ENCODE measurements at places on chromosomes 3 and 15.
A peak's percentile ranks its signal among the peaks of the same experiment; 100 is the strongest.

GRCh38 chr15:89514186-89514585, 17.8 kb upstream of the RHCG start:
- DNase-seq, result no peak

DNA sequence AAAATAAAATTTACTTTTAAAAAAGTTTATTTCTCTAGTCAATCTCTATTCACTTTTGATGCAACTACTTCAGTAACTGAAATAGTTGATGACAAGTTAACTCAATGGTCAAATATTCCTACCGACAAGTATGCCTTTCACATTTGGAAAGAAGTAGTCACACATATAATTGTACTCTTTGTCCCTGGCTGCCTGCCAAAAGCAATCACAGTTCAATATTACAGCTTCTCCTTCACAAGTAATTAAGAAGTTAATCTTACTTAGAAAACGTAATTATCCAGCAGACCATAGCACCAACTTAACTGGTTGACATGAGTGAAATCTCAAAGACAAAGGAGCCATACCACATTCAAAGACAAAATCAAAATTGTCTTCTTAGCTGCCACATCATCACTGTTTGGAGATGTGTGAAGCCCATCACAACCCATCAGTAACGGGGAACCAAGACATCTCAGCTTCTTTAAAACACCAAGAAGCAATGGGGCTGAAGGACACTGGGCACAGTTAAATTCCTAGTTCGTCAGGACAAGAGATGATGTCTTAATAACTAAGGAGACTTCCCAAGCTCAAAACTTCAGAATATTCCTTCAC, 86.1 kb downstream of the PLCH1 start:
- no peak for DNase-seq

DNA sequence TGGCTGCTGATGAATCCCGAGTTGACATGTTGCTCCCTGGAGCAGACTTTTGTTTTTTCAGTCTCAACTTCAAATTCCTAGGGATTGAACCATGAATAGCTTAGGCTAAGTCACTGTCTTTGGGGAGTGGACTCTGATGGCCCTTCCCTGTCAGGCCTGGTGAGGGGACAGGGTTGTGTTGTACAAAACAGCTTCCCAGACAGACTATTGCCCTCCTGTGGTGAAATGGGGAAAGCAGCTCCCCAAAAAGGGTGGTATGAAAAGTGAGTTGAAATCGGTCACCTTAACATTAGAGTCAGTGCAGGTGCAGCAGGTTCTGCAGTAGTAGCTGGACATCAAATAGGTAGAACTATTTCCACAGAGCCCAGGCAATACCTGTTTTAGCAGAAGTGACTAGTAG, 775.6 kb downstream of the ROBO2 start:
- peak; percentile 27 for DNase-seq

DNA sequence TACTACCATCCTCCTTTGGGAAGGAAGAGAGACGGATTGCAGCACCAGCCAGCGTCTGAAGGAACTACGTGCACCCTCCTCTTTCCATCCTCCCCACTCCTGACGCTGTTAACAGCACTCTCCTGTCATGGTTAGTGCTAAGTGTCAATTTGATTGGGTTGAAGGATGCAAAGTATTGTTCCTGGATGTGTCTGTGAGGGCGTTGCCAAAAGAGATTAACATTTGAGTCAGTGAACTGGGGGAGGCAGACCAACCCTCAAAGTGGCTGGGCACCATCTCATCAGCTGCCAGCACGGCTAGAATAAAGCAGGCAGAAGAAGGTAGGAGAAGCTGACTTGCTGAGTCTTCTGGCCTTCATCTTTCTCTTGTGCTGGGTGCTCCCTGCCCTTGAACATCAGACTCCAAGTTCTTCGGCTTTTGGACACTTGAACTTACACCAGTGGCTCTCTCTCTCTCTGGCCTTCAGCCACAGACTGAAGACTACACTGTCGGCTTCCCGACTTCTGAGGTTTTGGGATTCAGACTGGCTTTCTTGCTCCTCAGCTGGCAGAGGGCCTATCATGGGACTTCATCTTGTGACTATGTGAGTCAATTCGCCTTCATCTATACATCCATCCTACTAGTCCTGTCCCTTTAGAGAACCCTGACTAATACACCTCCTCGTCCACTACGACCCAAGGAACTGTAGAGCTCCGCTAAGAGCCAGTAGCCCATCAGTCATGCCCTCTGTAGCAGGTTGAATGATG, 128.2 kb upstream of the HES1 start:
- no peak for DNase-seq

- no peak for DNase-seq
These were observed 4.9 kb downstream of the MAN2A2 start for GRCh38 chr15:90907838-90908507.

Data from MM.1S (cell line).